ENCODE measurements at places on chromosomes 12 and 14. TPM values are rescaled to one million over a fixed set of nuclear protein-coding genes. Genes with fewer than 3 reads are reported as not detected.

DNA sequence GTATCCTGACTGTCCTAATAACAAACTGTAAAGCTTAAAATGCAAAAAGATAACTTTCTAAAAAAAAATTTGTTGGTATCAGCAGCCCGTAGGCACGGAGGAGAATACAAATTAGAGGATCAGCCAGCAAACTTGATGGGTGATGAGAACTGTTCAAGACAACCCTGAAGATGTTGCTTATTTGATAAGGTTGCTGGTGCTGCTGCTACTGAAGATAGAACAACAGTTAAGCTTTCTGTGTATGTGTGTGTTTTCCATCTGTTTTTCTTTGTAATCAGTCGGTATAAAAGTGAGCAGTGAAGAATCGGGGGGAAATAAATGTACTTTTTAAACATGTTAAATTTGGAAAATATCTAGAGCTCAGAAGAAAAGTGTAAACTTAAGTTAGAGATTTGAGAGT is 67.4 kb upstream of the POC1B start:
- no peak for DNase-seq

GRCh38 chr12:13716119-13716518 is 265.3 kb downstream of the GRIN2B start:
- no peak for DNase-seq

DNA sequence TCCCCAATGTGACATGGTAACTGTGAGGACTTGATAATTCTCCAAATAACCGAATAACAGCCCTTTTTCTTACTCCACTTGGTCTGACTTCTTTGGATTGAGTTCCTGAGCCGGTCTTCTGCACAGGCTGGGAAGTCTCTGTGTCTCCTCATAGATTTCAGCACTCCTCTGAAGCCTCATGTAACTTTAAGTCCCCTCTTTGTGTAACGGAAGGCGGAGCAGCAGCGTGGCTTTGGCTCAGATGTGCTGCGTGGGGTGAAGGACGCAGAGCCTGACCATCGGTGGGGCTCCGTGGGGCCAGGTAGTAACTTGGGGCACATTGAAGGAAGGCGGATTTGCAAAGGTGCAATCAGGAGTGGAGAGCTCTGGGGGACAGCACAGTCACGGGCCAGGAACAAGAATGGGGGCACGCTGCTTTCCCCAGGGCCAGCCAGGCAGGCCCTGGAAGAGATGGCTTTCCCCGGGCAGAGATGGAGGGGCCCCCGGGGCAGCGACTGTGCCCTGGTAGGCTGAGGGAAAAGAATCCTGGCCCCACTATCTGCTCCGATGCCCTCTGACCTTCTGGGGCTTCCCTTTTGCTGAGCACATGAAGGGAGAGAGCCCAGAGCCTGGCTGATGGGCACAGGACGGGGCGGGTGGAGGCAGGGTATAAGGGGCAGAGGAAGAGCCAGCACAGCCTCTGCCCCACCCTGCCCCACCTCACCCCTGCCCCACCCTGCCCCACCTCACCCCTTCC is 56.9 kb downstream of the ADGRD1 start:
- DNase-seq, result no peak

- no peak for DNase-seq
Measured at GRCh38 chr14:42628602-42629001, 1021.9 kb downstream of the LRFN5 start.

DNA sequence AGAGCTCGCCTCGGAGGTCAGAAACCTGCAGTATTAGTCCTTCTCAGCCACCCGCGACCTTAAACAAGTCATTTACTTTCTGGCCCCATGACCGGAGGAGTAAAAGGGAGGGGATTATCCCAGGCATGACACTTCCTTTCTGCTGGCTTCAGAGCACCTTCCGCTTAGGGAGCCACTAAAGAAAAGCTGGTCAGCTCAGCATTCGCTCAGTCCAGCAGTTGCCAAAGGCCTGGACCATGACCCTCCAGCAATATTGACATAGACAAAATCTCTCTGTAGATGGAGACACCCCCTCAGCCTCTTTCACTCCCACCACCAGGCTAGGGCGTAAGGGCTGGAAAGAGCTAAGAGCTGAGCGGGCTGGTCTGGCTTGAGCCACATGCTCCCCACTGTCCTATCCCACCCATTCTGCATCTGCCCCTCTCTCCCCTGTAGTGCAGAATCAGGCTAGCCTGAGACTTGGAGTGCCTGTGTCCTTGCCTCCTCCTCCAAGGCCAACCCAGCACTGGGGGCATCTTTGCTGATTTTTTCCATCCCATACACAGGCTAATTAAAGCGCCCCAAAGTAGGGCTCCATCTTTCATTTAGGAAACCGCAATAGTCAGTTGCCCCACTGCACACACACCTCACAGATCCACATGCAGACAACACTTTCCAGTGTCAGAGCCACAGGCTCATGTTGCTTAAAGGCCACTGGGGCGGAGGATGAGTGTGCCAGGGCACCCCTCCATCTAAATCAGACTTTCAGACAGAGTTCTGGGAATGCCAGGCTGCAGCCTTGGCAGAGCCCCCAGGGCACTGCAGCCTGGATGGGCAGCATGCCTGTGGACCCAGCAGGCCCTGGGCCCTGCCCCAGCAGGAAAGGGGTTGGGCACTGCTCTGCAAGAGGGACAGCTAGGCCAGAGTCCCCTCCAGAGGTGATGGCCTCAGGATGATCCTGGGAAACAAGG is 4.0 kb upstream of the CPNE6 start:
- DNase-seq, result no peak

DNA sequence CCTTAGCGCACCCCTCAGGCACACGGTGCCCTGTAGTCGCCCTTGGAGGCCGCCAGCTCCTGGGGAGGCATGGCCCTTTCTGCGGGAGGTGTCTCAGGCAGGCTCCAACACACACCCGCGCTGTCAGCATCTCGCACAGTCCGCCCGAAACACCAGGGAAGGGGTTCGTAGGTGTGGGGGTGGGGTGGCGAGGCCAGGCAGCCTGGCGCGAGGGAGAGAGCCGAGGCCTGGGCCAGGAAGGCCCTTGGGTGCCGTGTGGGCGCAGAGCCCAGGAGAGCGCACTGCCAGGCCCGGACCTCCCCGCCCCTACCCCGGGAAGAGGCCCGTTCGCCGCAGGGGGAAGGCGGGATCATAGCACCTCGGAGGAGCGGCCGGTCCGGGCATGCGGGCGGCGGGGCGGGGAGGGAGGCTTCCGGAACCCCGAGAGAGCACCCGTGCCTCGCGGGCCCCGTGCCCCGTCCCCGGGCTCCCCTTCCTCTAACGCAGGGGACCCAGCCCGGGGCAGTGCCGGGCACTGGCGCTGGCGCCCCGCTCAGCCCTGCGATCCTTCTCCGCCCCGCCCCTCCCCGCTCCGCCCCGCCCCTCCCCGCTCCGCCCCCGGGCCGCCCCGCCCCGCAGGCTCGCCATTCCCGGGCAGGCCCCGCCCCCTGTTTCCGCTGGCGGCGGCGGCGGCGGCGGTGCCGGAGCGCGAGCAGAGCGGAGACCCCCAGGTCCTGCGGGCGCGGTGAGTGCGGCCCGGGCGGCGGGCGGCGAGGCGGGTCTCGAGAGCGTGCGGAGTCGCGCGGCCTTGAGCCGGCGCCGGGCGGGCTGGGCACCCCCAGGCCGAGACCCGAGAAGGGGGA is at the start of gene TSPAN9:
TSPAN9 (plus strand) TSS at position 650 of the 842 bp plus-strand sequence. CDS start 123,815 bp downstream, outside the sequence.
- DNase-seq, result peak; percentile 90

DNA sequence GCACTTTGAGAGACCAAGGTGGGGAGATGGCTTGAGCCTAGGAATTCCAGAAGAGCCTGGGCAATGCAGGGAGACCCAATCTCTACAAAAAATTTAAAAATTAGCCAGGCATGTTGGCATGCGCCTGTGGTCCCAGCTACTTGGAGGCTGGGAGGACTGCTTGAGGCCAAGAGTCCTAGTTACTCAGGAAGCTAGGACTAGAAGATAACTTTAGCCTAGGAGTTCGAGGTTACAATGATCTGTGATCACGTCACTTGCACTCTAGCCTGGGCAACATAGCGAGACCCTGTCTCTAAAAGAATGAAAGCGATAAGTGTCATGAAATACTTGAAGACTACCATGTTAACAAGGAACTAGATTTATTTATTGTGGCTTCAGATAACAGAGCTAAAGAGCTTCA is 3.5 kb downstream of the ATF7 start:
- no peak for DNase-seq

- DNase-seq, result no peak
Measured at GRCh38 chr14:60166142-60166541, 944 bp upstream of the DHRS7 start.

DNA sequence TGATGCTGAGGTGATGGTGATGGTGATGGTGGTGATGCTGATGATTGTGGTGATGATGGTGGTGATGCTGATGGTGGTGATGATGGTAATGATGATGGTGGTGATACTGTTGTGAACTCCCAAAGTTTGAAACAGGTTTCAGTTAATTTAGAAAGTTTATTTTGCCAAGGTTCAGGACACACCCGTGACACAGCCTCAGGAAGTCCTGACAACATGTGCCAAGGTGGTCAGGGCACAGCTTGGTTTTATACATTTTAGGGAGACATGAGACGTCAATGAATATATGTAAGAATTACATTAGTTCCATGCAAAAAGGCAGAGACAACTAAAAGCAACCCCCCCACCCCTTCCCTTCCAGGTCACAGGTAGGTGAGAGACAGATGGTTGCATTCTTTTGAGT is 112.8 kb upstream of the EVL start:
- no peak for DNase-seq

- peak; percentile 66 for DNase-seq
Measured at GRCh38 chr12:16359512-16360491, 12.4 kb downstream of the MGST1 start.

GRCh38 chr14:54606631-54607133 is 39.8 kb downstream of the SAMD4A start:
- no peak for DNase-seq

GRCh38 chr12:46266869-46267574 is 1.8 kb downstream of the SLC38A1 start:
- DNase-seq, result peak; percentile 41

DNA sequence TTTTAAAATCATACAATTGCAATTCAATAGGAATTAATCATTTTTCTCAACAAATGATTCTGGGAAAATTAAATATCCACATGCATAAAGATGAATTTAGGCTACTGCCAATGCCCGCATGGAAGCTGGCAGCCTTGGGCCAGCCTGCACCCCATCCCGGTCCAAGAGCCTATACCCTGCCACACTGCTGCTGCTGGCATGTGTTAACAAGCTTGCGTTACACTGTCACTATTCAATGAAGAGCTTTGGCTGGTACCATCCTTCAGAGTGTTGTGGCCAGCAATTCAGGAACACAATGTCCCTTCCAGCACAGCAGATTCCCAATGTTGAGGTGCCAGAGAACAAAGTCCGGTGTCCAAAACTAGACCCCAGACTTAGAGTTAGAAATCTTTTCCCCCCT is 13.6 kb upstream of the TAS2R14 start:
- DNase-seq, result no peak

GRCh38 chr12:24777359-24777758 is 171.5 kb downstream of the BCAT1 start:
- DNase-seq, result no peak

DNA sequence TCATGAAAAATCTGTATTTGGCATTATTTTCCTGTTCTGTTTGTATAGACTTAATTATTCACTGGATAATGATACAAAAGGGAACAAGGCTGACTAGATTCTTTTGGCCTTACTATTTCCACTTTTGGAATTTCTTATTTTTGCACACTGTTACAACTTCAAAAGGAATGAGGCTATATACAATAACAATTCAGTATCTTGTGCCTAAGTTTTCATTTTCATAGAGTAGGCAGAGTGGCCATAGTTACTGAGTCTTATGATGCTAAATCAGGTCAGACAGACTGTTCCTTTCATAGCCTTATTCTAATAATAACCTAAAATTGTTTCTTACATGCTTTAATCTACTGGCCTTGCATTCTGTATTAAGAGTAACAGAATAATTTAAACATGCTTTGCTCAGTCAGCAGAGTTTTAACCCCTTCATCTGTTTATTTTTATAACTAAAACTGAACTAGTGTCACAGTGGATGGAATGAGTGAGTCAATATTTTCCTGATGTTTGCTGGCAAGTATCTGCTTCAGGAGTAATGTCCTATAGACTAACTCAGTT is 10.5 kb downstream of the TTC8 start:
- no peak for DNase-seq

DNA sequence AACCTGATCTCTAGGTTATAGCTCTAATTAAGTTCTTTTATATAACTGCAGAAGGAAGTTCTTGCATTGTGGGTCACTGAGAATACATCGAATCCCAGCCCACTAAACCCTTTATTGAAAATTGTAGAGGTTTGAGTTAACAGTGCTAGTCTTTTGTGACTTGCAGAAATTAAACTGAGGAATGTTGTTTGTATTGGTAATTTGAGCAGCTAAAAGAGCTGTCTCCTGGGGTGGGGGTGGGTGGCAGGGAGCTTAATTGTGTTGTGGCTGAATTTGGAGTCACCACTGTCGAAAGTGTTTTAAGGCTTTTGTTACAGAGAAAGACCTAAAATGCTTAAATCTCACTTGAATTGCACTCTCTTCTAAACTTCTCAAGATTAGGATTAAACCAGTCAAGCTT is 3.2 kb upstream of the COX8C start:
- DNase-seq, result no peak

DNA sequence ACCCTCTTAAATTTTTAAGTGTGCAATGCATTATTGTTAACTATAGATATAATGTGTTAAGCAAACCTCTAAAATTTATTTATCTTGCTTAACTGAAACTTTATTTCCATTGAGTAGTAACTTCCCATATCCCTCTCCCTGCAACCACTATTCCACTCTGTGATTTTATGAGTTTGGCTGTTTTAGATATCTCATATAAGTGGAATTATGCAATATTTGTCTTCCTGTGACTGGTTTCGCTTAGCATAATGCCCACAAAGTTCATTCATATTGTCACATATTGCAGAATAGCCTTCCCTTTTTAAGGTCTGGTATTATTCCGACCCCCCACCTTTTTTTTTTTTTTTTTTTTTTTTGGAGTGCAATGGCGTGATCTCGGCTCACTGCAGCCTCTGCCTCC is 247.6 kb downstream of the EMP1 start:
- no peak for DNase-seq

GRCh38 chr12:55906056-55906455 is 21.6 kb downstream of the PYM1 start:
- no peak for DNase-seq

The LALBA gene
- not detected for total RNA-seq

The WDHD1 gene
- total RNA-seq, result 14.1 TPM

The PPP4R4 gene
- total RNA-seq, result 0.67 TPM

The OR6C4 gene
- total RNA-seq, result not detected

The BCL11B gene
- 0.23 TPM for total RNA-seq

Data from liver (tissue), 10 donors.